ENCODE measurements at places on chromosomes 4 and X. TPM values are rescaled to one million over a fixed set of nuclear protein-coding genes. Genes with fewer than 3 reads are reported as not detected.

Gene FABP2
- not detected for total RNA-seq

Gene CORIN
- total RNA-seq, result 0.78 TPM

Gene BMPR1B
- total RNA-seq, result 6.5 TPM

Gene BANK1
- total RNA-seq, result 0.34 TPM

Gene FHDC1
- total RNA-seq, result 11.4 TPM

Gene DNAAF6
- total RNA-seq, result not detected

Gene PGAM4
- not detected for total RNA-seq

Gene BST1
- 0.14 TPM for total RNA-seq

Gene ASB12
- total RNA-seq, result not detected

Gene BTC
- total RNA-seq, result 0.68 TPM

Gene TLR8
- not detected for total RNA-seq

Gene FAM149A
- total RNA-seq, result 1.7 TPM

Gene CISD2
- 32.5 TPM for total RNA-seq

Gene PPP3CA
- 92.8 TPM for total RNA-seq

Gene SPARCL1
- not detected for total RNA-seq

Gene POU4F2
- not detected for total RNA-seq

Gene ZNF141
- 5.1 TPM for total RNA-seq

Gene GNRHR
- total RNA-seq, result under 0.01 TPM

Gene CCDC158
- 0.34 TPM for total RNA-seq

Gene NAA11
- not detected for total RNA-seq

Gene P2RY8
- not detected for total RNA-seq

Gene LDB2
- total RNA-seq, result not detected

Gene CT45A10
- not detected for total RNA-seq

Gene DCAF4L1
- total RNA-seq, result 0.36 TPM

Gene SMIM10L2A
- 2.7 TPM for total RNA-seq

Gene TSPAN6
- 17.8 TPM for total RNA-seq

Gene TGIF2LX
- not detected for total RNA-seq

Gene MAGEE1
- 0.34 TPM for total RNA-seq

Gene SLC25A14
- total RNA-seq, result 6.6 TPM

Gene PCDH11X
- not detected for total RNA-seq

Gene USP17L21
- total RNA-seq, result not detected

Gene CDKN2AIP
- total RNA-seq, result 19.5 TPM

Gene KCTD8
- total RNA-seq, result under 0.01 TPM
